ENCODE measurements at places on chromosomes 6 and 20.

DNA sequence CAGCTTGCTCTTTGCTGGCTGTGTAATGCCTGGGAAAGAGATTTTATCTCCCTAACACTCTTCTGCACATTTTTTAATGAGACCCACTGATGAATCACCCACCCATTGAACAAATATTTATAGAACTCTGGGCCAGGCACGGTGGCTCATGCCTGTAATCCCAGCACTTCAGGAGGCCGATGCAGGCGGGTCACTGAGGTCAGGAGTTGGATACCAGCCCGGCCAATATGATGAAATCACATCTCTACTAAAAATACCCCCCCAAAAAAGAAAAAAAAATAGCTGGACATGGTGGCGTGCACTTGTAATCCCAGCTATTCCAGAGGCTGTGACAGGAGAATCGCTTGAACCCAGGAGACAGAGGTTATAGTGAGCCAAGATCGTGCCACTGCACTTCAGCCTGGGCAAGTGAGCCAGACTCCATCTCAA is 82.1 kb upstream of the SIRPA start:
- peak; percentile 31 for DNase-seq

DNA sequence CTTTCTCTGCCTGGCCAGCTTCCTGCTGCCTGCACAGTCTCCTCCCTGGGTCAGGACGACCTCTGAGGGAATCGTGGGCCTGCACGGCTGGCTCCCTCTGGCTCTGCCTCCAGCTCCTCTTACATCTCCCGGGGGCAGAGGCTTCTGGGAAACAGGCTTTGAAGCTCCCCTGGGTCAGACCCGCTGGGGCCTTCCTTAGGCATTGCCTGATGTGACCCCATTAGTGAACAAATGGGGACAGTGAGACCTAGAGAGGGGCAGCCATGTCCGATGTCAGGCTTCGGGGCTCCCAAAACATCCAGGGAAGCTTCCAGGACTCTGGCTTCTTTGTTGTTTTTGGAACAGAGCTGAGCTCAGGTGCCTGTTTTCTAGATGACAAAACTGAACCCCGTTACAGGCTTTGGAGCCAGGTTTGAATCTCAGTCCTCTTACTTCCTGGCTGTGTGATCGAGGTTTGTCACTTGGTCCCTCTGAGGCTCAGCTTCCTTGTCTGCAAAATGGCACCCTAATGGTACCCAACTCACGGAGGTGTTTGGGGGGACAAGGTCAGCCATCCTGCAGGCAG is 94.3 kb downstream of the CEBPB start:
- DNase-seq: no peak

DNA sequence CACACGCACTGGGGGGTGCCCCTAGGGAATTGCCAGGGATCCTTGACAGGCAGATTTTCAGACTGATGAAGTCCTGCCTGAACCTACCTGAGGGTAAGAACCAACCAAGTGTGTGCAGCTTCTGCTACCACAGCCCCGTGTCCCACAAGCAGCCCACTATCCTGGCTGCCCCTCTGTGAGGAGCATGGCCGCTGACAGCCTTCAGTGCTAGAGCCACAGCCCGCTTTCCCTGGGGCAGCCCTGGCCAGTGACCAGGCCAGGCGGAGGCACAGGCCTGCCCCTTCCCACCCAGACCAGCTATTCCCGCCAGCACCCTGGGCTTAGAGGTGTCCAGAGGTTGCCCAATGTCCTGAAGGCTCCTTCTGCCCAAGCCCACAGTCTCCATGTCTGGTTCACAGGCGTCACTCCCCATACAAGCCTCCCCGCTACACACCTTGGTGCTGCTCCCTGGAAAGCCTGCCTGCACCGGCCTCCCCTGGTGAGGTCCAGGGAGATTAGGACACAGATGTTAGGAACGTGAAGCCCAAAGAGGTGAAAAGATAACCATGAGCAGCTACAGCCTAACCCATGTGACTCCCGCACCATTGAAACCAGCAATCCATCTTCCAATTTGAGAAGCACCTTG is 207.0 kb downstream of the SYNDIG1 start:
- DNase-seq: no peak

- DNase-seq: no peak
Measured at GRCh38 chr20:1625083-1625690, 5.4 kb upstream of the SIRPB1 start.

Data from suppressor macrophage treated with lipopolysaccharide for 4 hours (primary cell).